ENCODE measurements at places on chromosomes 4 and X.
A peak's percentile ranks its signal among the peaks of the same experiment; 100 is the strongest.

GRCh38 chr4:17103231-17103630 is 204.8 kb upstream of the LDB2 start:
- no peaks in the 10 kb centered on the region for H3K4me1 ChIP-seq
- H3K4me3 ChIP-seq: no peak overlapping the region
- DNase-seq: no peak
- no peak overlapping the region for H3K27ac ChIP-seq

DNA sequence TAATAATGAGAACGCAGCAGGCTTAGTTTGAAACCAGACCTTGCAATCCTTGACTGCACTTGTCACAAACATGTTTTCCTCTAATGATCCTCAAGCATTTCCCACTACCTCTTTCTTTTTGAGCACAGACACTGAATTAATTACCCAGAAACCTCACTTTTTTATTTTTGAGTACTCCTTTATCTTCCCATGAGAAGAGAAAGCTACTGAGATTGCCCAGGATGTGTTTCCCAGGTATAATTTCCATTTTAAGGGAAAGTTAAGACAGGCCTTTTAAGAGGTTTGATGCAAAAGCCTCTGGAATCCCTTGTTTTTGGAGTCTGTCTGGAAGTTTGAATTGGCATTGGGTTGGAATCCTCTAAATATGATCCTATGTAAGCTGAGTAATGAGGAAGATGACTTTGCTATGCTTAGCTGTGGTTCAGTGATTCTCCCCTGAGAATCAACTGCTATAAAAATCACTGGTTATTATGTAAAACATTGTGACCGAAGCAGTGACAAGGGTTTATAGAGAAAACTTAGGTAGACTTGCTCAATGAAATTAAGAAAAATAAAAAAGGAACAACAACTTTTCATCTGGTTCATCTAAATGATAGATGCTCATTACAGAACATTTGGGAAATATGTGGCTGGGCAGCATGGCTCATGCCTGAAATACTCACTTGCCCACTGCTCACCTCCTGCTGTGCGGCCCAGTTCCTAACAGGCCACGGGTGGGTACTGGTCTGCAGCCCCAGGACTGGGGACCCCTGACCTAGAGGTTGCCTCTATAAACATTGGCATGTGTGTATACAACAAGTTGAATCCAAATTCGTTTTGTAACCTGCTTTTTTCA is 10.8 kb upstream of the RHOH start:
- H3K36me3 ChIP-seq: no peaks in the 10 kb centered on the region
- H3K27me3 ChIP-seq: no peaks in the 10 kb centered on the region
- peak overlapping the region; percentile 73 for H3K27ac ChIP-seq
- H3K4me3 ChIP-seq: no peak overlapping the region
- DNase-seq: no peak

DNA sequence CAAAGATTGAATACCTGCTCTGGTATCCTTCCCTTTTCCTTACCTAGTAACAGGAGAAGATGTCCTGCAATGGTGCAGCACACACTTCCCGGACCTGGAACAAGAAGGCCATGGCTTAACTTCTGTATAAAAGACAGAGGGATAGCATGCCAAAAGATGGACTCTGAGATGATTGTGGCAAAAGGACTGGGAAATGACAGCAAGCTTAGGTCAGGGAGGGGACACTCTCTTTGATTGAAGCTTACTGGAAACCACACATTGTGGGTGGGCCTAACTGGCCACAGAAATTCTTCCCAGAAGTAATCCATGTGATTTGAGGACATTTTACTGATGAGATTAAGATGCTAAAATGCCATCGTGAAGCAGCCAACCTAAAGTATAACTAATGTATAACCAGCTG is 71.0 kb upstream of the OTUD4 start:
- H3K4me3 ChIP-seq: no peak overlapping the region
- DNase-seq: no peak
- no peak overlapping the region for H3K27ac ChIP-seq
- peaks cover 7% of the 10 kb centered on the region for H3K27me3 ChIP-seq

GRCh38 chr4:15587649-15588048 is 67.5 kb downstream of the FBXL5 start:
- DNase-seq: no peak
- no peak overlapping the region for H3K4me3 ChIP-seq
- no peaks in the 10 kb centered on the region for H3K36me3 ChIP-seq
- no peaks in the 10 kb centered on the region for H3K27me3 ChIP-seq

DNA sequence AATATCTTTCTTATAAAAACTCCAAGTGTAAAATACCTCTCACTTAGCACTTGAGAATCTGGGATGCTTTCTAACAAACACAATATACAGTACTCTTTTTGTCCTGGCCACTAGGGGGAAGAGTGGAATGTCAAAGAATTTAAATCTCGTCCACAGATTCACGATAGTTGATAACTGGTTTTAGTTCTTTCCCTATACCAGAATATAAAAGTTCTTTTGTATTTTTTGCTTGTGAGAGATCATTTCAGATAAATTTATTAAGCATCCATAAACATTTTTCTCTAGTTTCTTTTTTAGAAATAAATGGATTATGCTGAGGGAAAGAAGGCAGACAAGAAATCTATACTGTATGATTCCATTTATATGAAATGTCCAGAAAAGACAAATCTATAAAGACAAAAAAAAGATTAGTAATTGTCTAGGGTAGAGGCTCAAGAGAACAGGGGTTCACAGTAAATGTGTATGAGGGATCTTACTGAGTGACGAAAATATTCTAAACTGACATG is 50.4 kb downstream of the MGARP start:
- H3K27me3 ChIP-seq: no peaks in the 10 kb centered on the region
- DNase-seq: no peak
- H3K27ac ChIP-seq: no peak overlapping the region
- no peaks in the 10 kb centered on the region for H3K36me3 ChIP-seq

DNA sequence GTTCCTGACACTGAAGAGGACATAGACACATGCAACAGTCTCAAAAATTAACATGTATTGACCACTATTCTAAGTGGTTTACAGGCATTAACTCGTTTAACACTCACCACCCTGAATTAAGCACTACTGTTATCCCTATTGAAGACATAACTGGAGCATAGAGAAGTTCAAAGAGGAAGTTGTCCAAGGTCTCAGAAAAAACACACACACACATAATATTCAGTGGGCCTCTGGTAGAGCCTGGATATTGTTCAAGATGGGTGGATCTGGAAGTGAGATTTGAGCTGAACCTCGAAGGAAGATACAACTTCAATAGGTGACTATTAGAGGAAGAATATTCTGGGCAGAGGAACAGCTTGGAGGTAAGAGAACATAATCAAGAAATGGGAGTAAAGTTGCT is 334.9 kb downstream of the HNRNPD start:
- H3K27me3 ChIP-seq: peaks cover 45% of the 10 kb centered on the region
- H3K36me3 ChIP-seq: no peaks in the 10 kb centered on the region
- no peak overlapping the region for H3K27ac ChIP-seq
- no peak overlapping the region for H3K4me3 ChIP-seq
- no peak for DNase-seq
- peaks cover 25% of the 10 kb centered on the region for H3K4me1 ChIP-seq

- H3K27me3 ChIP-seq: no peaks in the 10 kb centered on the region
- peaks cover 6% of the 10 kb centered on the region for H3K4me1 ChIP-seq
- H3K4me3 ChIP-seq: no peak overlapping the region
- H3K27ac ChIP-seq: no peak overlapping the region
Observed at GRCh38 chr4:145049241-145049640, 48.8 kb downstream of the ANAPC10 start.

- no peak for DNase-seq
- H3K4me3 ChIP-seq: no peak overlapping the region
- no peak overlapping the region for H3K27ac ChIP-seq
- no peaks in the 10 kb centered on the region for H3K36me3 ChIP-seq
- no peaks in the 10 kb centered on the region for H3K4me1 ChIP-seq
Observed at GRCh38 chr4:95272036-95272435, 276.7 kb downstream of the UNC5C start.

DNA sequence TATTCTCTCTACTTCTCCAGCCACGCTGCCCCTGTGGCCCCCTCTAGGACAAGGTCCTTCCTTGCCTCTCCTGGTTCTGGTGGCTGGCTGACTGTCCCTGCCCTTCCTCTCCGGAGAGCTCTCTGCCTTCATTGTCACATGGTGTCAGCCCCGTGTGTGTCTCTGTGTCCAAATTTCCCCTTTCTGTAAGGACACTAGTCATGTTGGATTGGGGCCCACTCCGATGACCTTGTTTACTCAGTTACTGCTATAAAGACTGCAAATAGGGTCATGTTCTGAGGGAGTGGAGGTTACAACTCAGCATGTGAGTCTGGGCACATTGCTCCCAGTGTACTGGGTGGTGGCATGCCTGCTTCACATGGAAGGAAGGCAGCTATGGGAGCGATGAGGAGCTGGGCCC is 129.5 kb upstream of the PSAPL1 start:
- no peak overlapping the region for H3K4me3 ChIP-seq
- H3K27ac ChIP-seq: no peak overlapping the region
- H3K27me3 ChIP-seq: no peaks in the 10 kb centered on the region
- no peaks in the 10 kb centered on the region for H3K36me3 ChIP-seq
- DNase-seq: no peak

GRCh38 chrX:118205421-118206395 is 89.1 kb upstream of the KLHL13 start:
- H3K4me1 ChIP-seq: no peaks in the 10 kb centered on the region
- H3K4me3 ChIP-seq: no peak overlapping the region
- H3K27me3 ChIP-seq: no peaks in the 10 kb centered on the region
- no peaks in the 10 kb centered on the region for H3K36me3 ChIP-seq

DNA sequence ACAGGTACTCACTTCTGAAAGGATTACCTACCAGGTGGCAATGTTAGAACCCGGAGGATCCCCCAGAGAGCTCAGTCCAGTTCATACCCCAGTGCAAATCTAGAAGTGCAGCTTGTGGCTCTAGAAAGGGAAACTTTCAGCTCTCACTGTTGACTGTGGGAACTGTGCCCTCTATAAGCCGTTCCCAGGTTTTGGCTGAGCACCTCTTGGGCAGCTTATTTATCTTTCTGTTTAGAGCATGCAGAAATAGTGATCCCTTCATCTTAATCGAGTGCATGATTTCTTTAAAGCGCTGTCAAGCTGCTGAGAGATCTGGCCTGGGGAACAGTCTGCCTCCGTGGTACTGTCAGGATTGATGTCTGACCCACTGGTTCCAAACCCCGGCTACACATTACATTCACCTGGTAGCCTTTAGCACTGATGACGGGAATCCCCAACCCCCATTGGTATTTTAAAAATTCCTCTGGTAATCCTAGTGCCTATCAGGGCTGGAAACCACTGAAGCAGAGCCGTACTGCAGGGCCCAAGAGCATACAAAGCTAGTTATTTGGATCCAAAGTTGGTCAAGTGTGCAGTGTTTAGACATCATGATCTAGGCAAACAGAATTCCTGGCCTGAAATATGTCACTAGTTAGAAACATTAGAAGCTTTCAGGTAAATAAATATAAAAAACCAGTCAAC is 103.2 kb downstream of the KLHL8 start:
- H3K27me3 ChIP-seq: no peaks in the 10 kb centered on the region
- H3K27ac ChIP-seq: no peak overlapping the region
- DNase-seq: no peak
- no peak overlapping the region for H3K4me3 ChIP-seq
- peaks cover 19% of the 10 kb centered on the region for H3K4me1 ChIP-seq
- peaks cover 38% of the 10 kb centered on the region for H3K36me3 ChIP-seq
